ENCODE measurements at places on chromosomes 11 and 22.
A peak's percentile ranks its signal among the peaks of the same experiment; 100 is the strongest.

DNA sequence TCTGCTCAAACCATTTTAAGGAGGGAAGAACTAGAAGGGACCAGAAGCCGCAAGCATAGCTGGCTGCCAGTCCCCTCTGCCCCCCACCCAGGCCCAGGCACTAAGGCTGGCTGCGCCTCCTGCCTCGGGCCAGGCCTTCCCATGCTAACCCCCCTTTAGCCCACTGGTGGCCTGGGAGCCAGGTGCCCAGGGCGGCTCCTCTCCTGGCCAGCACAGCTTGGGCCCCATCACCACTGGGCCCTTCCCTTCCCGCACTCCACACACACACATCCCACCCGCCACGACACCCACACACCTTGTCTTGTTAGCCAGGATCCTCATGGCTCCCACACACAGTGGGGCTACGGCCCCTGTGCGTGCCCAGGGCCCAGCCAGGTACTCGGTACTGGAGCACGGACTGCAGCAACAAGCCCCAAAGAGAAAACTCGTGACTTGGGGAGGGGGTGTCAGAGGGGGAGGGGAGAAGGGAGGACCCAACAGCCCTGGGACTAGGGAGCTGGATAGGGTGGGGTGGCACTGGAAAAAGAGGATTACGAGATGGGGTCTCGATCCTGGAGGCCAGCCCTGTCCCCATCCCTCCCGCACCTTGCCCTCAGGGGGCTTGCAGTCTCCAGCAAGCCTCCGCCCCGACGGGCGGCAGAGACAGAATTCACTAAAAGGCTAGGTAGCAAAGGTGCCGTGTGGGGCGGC lies 16.0 kb downstream of the BCL9L start:
- DNase-seq = no peak

DNA sequence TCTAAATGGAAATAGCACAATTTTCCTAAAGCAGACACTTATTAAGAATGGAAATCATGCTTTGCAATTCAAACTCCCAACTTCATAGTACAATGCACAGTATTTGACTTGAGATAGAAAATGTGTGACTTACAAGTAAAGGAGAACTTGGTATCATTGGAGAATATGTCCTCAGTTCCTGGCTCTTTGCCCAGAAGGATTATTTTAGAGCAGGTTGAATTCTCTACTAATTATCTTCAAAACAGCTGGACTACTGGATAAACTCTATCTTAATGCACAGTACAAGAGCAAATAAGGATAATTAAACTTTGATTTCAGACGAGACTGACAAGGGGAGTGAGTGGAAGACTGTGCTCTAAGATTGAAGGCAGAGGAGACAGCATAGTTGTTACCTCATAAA lies 839.4 kb downstream of the OPCML start:
- no peak for DNase-seq

GRCh38 chr11:120657306-120658070 lies 145.9 kb downstream of the GRIK4 start:
- no peak for DNase-seq

GRCh38 chr11:44950031-44950624 lies 555 bp downstream of the TP53I11 start:
- peak; percentile 31 for DNase-seq

DNA sequence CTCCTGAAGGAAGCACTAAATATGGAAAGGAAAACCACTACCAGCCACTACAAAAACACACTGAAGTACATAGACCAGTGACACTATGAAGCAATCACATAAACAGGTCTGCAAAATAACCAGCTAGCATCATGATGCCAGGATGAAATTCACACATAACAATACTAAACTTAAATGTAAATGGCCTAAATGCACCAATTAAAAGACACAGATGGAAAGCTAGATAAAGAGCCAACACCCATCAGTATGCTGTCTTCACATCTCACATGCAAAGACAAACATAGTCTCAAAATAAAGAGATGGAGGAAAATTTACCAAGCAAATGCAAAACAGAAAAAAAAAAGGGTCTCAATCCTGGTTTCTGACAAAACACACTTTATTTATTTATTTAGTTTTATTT lies 171.7 kb downstream of the TTC28 start:
- DNase-seq = no peak

DNA sequence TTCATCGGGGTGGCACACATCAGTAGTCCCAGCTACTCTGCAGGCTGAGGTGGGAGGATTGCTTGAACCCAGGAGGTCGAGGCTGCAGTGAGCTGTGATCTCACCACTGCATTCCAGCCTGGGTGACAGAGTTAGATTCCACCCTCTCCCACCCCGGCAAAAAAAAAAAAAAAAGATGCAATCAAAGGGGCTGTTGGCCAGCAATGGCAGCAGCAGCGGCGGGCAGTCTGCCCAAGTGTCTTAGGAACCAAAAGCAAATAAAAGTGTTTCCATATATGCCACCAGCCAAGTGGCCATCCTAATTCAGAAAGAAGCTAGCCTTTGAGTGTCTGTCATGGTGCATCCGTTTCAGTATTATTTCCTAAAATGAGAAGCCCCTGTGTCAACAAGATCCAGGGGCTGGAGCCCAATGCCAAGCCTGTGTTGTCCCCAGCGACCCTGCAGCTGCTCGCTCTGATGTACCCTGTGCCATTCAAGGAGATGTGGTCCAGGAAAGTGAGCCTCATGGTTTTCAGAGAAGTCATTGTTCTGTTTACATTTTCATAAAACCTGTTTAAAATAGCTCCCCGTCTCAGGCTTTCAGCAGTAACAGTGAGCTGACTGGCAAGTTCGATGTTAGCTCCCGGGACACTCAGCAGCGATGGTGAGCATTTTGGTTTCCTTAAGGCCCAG lies 12.5 kb downstream of the CDPF1 start:
- DNase-seq = no peak

GRCh38 chr11:32081129-32081641 lies 9.7 kb upstream of the RCN1 start:
- no peak for DNase-seq

DNA sequence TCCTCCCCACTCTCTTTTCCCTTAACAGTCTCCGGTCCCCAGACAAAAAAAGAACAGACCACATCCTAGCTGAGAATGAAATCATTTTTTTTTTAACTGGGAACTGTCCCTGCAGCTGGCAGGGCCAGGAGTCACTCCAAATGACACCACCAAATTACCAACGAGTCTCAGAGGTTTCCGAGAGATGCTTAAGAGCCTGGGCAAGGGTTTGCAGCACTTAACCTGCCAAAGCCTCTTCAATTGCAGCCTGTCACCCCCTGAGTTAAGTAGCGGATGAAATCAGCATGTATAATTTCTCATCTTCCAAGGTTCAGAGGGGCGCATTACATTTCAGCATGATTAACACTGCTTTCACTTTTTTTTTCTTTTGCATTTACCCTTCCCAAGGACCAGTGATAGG lies 71.8 kb downstream of the TENM4 start:
- DNase-seq = no peak

All from tibial nerve (tissue), 4 donors.